NCI-H524 (cell line): ENCODE measurements at places on chromosomes 2 and 18.

- peak; percentile 56 for DNase-seq
Measured at GRCh38 chr18:48952287-48953103, 1.7 kb upstream of the SMAD7 start.

DNA sequence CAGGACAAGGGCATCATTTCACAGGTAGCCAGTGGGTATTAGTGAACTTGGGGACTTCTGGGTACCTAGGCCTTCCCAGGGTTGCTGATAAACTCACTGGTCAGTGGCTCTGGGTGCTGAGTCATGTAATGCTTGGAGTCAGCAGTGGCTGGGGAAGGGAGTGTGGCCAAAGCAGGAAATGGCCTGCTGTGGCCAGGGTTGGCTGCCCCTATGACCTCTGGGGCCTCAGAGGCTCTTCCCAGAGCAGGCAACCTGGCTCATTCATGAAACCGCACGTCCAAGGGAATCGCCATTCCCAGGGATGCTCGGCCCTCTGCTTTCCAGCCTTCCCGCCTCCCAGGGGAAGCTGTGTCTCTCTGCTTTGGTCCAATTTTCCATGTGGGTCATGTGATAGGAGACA, 294.9 kb downstream of the DYSF start:
- DNase-seq = no peak

- DNase-seq = no peak
Measured at GRCh38 chr2:9558948-9559381, 3.3 kb upstream of the ADAM17 start.

GRCh38 chr2:42754021-42754775, 9.7 kb downstream of the OXER1 start:
- DNase-seq = peak; percentile 45

GRCh38 chr18:61896757-61897156, 4.0 kb upstream of the RNF152 start:
- peak; percentile 4 for DNase-seq

DNA sequence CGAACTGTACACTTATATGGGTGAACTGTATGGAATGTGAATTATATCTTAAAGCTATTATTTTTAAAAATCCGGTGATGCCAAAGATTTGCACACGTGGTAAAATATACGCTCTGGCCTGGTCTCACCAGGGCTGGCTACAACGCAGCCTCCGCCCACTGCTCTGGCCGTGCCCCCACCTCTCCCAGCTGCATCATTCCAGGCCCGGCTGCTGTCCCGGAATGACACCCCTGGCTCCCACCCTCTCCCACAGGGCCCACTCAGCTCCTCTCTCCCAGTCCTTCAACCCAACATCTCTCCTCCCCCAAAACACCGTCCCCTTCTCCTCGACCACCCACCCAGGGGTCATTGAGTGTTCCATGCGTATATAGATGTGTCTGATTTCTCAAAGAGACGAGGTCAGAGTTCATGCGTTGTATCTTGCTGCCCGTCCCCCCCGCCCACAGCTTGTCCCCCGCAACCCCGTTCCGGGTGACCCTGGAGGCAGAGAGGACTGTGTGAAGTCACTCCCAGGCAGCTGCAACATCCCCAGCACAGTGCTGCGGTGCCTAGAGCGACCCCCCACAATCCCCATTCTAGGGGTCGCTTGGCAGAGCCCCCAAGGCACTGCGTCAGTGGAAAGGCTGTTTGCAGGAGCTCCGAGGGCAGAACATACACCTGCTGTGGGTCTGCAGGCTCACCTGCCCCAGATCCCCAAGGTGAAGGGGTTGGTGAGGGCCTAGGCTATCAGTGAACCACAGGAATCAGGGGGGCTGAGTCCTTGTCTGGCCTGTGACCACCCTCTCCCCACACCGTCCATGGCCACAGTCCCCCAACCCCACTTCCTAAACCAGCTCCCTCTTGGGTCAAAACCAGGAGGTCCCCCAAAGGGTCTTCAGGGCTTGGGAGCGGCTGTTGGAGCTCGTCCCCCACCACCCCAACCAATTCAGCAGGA, 13.3 kb downstream of the DNMT3A start:
- no peak for DNase-seq

- DNase-seq = peak; percentile 5
Measured at GRCh38 chr2:72012886-72013574, 134.6 kb downstream of the CYP26B1 start.

DNA sequence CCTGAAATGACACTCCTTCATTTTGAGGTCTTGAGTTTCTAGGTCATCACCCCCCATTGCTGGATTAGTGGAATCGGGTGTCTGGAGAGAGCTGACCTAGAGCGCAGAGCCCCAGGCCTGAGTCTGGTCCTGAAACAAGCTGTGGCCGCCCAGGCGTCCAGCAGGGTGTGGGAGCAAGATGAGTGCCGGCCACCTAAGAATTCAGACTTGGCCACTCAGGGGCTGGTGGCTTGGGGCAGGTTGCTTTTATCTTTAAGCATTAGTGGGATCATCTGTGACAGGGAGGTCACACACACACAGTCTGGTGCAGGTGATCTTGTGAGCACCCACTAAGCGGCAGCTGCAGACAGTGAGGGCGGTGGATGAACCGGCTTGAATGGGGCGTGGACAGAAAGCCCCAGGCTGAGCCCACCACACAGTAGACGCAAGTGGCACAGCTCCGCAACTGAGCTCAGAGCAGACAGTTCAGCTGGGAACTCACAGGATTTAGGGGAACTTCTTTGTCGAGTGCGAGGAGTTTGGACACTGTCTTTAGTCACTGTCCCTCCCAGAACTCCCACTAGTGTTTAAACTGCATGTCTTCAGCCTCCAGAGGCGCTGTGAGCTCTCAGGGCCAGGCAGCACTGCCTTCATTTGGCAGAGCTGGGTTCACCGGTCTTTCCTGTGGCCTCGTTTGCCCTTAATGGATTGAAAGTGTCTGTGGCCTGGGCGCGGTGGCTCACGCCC, 21.5 kb downstream of the ITGB1BP1 start:
- no peak for DNase-seq

GRCh38 chr2:175418224-175418835, 236.8 kb upstream of the ATP5MC3 start:
- DNase-seq = no peak

DNA sequence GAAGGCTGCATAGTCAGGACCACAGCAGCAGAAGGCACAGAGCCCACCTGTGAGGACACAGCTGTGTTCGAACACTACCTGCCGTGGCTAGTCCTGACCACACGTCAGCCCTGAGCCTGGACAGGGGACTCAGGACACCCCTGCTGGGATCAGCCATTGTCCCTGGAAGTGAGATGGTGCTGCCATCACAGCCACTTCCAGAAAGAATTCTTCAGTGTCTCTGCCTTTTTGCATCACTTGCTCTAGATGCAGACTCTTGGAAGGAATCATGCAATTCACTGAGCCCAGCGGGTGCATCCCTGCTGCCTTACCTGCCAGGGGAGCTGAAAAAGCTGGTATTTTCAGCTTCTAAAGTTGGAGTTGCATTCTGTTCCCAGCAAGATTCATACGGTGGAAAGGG, 49.3 kb downstream of the LAMA3 start:
- no peak for DNase-seq

GRCh38 chr2:221085936-221086335, 486.2 kb downstream of the EPHA4 start:
- DNase-seq = no peak

DNA sequence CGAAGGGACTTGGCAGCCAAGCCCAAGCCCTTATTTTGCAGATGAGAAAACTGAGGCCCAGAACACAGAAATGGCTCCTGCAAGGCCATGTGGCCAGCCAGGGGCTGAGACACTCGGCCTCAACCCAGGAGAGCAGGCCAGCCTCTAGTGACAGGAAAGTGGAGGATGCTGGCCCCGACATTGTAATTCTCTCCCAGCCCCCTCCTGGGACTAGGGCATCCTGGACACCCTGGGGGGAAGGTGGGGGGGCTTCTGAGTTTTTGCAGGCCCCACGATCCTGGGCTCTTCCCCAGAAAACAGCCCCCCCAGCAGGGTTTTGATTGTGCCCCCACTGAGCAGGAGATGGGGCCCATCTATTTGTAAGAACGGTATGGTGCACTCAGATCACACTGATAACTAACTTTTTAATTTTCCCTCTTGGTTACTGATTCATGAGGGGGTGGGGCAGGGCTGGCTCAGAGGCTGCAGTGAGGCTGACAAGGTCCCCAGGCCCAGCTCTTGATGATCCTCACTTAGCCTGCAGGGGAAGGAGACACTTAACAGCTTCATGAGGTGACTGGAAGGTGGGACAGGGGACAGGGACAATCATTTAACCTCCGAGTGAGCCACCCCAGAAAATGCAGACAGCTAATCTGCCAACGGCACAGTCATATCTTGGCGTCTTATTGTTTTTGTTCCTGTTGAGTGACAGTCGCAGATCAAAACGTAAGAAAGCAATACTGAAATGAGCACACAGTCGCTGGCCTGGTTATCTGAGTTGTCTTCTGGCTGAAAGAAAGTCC, 18.9 kb downstream of the SMAD7 start:
- DNase-seq = no peak

DNA sequence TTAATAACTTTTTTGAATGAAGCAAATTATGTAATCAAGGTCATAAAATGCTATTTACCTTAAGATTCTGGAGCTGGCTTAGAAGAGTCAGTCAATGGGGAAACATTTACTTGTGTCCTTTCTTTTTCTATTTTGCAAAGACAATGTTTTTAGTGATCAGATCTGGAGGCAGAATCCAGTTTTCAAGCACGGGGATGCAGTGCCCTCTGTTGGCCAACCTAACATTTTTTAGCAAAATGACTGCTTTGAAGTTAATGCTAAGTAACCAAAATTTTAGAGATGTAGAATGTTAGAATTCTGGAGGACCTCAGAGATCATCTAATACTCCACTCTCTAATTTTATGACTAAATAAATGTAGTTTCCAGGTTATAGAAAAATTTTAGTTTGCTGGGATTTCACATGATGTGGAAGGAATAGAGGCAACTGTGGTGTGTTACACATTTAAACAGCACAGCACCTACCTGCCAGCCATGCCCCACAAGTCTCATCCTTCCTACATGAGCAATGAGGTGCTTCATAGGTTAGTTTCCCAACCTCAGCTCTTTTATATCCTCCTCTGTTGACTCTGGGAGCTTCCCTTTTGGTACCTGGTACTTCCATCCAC, 23.6 kb upstream of the SLC9A4 start:
- peak; percentile 36 for DNase-seq

- peak; percentile 42 for DNase-seq
Measured at GRCh38 chr18:58529714-58530354, 99.1 kb downstream of the ALPK2 start.

DNA sequence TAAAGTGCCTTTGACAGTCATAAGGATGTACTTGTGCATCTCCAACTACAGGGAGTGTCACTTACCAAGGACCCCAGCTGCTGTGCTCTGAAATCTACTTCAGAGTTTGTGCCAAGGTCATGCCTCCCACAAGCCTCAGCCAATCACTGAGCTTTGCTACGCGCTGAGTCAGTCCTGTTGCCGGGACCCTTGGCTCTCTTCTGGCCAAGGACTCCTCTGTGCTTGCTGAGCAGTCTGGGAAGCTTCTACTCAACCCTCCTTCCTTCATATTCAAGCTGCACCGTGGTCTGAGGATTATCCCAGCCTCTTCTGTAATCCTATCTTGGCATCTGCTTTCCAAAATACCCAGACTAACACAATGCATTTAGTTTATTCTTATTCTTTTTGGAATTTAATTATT, 398.9 kb upstream of the FANCL start:
- DNase-seq = peak; percentile 91

DNA sequence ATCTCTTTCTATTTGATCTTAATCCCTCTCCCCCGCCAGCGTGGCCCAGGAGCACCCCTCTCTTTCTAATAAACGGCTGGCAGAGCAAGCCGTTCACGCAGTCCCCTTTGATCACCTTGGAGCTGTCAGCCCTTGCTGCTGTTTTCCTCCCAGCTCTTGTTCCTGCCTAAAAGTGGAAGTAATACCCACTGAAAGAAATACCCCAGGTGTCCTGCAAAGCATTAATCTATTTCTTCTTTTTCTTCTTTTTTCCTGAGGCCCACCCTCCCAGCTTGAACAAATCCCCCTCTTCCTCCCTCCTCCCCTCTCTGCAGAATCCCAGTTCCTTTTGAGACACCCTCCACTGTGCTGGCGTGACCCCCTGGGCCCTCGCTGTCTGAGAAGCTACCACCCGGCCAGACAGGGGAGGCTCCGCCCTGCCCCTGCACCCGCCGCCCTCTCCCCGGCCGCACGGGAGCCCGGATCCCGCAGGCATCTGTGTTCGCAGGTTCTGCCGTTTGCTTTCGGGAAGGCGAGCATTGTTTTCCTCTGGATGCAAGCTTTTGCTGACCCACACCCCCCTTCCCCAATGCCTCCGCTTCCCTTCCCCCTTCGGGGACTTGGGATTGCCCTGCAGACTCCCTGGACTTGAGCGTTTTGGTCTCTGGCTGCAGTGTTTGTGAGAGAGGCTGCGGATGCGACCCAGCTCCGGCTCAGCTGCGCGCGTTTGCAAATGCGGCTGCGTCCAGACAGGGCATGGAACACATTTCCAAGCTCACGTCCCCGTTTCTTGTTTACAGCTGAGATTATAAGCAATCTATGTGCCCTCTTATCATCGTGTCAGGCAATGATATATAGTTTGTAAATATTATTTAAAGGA, 631.5 kb downstream of the NYAP2 start:
- DNase-seq = peak; percentile 81

- DNase-seq = no peak
Measured at GRCh38 chr2:104977958-104978357, 59.9 kb upstream of the MRPS9 start.

GRCh38 chr2:237600205-237600846, 9.8 kb upstream of the RAB17 start:
- DNase-seq = peak; percentile 91

- DNase-seq = no peak
Measured at GRCh38 chr2:110834134-110834827, 101.9 kb downstream of the ACOXL start.

- DNase-seq = no peak
Measured at GRCh38 chr2:57333221-57333620, 713.4 kb upstream of the VRK2 start.

GRCh38 chr2:182522972-182523473, 96.2 kb upstream of the PDE1A start:
- peak; percentile 14 for DNase-seq

DNA sequence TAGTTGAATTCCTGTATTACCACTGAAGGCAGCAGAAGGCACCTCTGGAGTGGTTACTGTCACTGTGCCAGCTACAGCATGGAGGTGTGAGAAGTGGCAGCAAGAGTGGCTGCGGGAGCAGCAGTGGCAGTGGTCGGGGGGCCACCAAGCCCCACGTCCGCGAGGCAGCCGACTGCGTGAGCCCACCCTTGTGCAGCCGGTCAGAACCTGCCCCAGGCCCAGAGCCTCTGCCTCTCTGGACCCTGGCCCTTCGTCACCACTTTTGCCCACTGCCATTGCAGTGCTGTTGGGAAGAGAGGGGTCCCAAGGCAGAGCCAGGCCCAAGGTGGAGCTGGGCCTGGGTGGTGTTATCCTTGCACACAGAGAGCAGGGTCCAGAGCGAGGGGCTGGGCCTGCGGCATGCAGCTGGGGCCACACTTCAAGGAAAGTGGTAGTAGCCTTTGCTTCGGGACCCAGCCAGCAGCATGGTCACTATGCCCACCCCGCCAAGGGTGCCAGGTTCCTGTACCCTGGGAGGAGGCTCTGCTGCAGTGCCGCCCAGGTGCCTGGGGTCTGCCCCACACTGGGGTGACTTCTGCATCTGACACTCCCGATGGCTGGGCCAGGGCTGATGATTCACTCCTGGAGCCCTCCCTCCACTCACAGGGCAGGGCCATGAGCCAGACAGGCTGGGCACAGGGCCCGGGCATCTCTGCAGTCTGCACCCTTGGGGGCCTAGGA, 450.1 kb upstream of the LRATD1 start:
- no peak for DNase-seq
